ENCODE measurements at places on chromosomes 2 and 18.

DNA sequence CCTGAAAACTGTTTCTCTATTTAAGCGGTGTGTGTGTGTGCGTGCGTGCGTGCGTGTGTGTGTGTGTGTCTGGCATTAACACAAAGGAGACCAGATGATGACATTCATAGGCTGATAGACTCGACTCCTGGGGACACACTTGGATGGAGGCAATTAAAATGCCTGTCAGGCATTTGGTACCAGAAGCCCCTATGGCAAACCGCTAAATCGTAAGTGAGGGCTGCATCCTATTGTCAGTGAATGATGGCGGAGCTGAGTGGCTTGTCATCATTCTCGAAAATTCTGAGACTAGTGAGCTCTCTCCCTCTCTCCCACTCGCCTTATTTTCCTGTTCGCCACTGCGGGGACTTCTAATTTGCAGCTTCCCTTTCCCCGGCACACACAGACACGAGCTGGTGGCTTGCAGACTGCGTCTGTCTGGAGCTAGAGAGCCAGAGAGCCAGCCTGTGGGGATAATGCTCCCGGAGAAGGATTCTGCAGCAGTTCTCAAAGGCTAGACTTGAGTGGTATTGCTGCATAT lies 155.4 kb downstream of the MAP2 start:
- DNase-seq: no peak

- no peak for DNase-seq
Measured at GRCh38 chr2:144548532-144549191, 28.7 kb upstream of the ZEB2 start.

GRCh38 chr2:18519914-18520450 lies 40.5 kb downstream of the RDH14 start:
- no peak for DNase-seq

DNA sequence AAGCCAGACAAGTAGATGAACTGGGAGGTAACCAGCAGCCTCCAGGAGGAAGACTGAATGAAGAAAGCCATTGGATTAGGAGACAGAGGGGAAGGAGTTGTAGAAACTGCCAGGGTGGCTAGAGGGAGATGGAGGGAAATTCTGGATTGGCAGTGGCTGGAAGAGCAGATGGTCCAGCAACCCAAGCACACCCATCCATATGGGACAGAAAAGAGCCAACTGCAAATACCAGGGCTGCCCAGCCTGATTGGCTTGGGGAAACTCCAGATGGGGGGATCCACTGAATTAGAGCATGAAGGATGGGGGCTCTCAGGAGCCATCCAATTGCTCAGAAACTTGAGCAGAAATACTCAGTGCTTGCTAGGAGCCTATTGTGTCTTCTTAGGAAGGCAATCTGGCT lies 173.5 kb upstream of the EPB41L3 start:
- no peak for DNase-seq

- DNase-seq: no peak
Measured at GRCh38 chr2:160347269-160347863, 146.2 kb downstream of the RBMS1 start.

GRCh38 chr18:12819322-12819721 lies 64.7 kb downstream of the PTPN2 start:
- DNase-seq: no peak

Data from RWPE1 (cell line).